ENCODE measurements at places on chromosomes 2 and 18.

DNA sequence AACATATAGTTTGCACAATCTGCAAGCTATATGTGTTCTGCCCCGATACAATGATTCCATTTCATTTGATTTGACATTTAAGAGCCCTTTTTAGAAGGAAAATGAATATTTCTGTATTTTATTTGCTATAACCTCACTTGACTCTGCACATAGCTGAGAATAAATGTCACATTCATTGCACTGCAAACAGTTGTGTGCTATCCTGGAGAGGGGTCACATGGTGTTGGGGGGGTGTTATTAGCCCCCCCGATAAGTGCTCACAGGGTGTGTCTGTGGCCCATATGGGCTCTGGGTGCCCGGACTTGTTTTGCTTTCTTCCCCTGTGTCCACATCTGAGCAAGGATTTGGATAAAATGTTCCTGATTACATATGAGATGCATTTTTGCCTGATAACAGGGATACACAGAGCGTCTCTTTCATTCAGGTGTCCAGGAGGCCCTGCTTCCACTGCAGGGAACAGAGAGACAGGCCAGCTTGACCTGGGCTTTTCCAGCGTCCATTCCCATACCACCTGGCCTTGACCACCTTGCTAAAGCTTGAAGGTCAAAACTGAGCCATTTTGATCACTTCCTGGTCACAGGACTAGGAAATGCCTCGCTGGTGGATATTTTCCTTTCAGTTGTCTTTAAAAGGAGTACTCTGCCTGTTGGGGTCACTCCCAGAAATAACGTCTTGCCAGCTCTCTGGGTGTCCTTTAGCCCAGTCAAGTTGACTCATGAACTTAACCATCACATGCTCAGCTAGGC lies 38.4 kb upstream of the ID2 start:
- DNase-seq = no peak

GRCh38 chr2:212114489-212114888 lies 424.1 kb downstream of the ERBB4 start:
- DNase-seq = no peak

GRCh38 chr2:113068706-113069485 lies 1.1 kb downstream of the IL1F10 start:
- DNase-seq = peak; percentile 61

DNA sequence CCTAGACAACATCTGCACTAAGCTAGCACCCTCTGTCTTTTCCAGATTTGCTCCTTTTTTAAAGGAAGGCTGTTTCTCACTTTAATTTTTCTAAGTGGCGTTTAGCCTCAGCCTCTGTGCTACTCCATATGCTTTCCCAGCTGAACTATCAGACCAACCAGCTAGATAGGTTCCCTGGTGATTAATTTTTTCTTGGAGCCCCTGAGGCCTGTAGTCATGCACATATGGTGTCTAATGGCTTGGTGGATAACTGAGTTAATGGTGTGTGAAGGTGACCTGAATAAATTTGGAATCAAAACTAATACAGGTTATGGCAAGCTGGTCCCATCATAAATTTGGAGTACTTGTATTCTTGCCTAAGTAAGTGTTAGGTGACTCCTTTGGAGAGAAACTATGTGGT lies 135.5 kb downstream of the MGAT5 start:
- no peak for DNase-seq

GRCh38 chr2:146048141-146048540 lies 1528.2 kb upstream of the ZEB2 start:
- DNase-seq = no peak

GRCh38 chr2:125280265-125280664 lies 1255.2 kb downstream of the CNTNAP5 start:
- no peak for DNase-seq

All from fibroblast of skin of back (primary cell).